ENCODE measurements at places on chromosomes 16 and 17.
A peak's percentile ranks its signal among the peaks of the same experiment; 100 is the strongest.

GRCh38 chr17:75084039-75084660, 3.6 kb upstream of the SLC16A5 start:
- no peak for DNase-seq

DNA sequence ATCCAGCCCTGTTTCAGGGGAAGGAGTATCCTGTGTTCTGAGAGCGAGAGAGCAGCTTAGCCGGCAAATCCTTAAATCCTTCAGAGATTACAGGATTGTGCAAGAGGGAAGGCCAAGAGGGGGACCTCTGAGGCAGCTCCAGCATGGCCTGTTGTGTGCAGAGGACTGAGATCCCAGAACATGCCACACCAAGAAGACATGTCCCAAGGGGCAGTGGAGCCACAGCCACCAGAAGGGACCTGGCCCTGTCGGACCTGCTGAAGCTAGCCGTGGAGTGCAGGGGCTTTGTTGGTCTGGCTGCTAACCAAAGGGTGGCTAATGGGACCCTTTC, 1.6 kb upstream of the MRC2 start:
- peak; percentile 24 for DNase-seq

GRCh38 chr17:44111777-44112176, 11.7 kb downstream of the HDAC5 start:
- DNase-seq = no peak

DNA sequence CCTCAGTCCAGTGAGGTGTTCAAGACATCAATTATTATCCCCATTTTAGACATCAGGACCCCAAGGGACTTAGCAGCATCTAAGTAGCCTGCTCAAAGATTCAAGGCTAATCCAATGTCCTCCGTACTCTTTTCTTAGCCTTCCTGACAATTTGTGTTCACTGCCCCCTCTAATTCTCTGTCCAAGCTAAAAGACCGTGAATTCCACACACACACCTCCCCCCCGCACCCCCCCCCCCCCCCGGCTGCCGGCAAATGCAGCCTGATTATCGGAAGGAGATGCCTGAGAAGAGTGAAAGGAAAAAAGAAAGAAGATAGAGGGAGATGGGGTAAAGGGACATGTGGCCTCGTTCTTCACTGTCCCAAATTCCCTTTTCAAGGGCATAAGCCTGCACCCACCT, 58.1 kb upstream of the NLK start:
- DNase-seq = no peak

- peak; percentile 80 for DNase-seq
These were observed 41.0 kb downstream of the STAT3 start for GRCh38 chr17:42347198-42347597.

- DNase-seq = no peak
These were observed 467.8 kb downstream of the SLC39A11 start for GRCh38 chr17:72624652-72625051.

- no peak for DNase-seq
These were observed 2.6 kb downstream of the CA7 start for GRCh38 chr16:66846831-66847230.

DNA sequence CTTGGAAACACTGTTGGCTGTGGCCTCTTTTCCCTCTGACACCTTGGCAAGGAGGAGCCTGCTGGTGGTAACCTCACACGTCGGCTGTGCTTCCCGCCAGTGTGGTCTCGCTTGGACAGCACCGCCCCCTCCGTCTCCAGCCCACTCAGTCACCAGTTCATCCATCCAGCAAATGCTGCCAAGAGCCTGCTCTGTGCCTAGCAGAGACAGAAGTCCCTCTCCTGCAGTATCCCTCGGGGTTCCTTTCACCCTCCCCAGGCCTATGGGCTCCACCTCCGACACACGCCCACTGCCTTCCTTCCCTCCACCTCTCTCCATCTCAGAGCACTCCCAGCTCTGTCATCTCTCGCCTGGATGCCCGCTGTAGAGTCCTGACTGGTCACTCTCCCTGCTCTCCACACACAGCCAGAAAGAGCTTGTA, 12.3 kb downstream of the CACNG4 start:
- DNase-seq = no peak

GRCh38 chr17:50087246-50087911, 7.8 kb upstream of the PDK2 start:
- peak; percentile 69 for DNase-seq

- DNase-seq = no peak
These were observed 178.7 kb downstream of the SNX29 start for GRCh38 chr16:12155235-12155634.

- no peak for DNase-seq
These were observed 114.3 kb downstream of the NPIPB5 start for GRCh38 chr16:22624800-22625533.

GRCh38 chr16:62478903-62479458, 442.7 kb upstream of the CDH8 start:
- DNase-seq = no peak

DNA sequence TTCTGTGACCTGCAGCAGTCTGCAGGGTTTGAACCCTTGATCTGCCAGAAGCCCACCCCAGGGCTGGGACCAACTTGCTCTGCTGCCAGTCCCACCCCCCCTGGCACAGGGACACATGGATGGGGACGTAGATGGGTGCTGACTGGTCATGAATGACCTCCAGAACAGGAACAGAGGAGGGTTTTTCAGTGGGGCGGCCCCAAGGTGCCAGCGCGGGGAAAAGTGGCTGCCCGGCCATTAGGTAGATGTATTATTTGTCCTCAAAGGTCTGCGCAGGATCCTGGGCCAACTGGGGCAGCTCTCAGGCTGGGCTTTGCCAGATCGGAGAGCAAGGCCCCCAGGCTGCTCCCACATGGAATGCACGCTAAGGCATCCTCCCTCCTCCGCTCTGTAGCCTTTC, 265.2 kb upstream of the TNRC6C start:
- DNase-seq = no peak

DNA sequence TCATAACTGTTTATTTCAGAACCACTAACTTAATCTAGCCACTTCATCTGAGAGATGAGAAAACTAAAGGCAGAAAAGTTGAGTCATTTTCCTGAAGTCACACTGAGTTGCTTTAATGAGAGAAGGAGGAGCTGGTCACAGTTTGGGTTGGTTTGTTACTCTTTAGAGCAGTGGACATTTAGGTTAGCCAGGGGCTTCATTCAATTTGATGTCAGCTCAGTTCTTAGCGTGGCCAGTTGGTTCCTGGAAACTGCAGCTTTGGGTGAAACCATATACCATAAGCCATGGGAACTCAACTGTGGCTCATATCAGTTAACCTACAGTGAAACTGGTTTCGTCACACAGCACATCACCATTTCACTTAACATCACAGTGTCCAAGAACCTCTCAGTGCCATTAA, 59.2 kb upstream of the ADORA2B start:
- DNase-seq = peak; percentile 11

DNA sequence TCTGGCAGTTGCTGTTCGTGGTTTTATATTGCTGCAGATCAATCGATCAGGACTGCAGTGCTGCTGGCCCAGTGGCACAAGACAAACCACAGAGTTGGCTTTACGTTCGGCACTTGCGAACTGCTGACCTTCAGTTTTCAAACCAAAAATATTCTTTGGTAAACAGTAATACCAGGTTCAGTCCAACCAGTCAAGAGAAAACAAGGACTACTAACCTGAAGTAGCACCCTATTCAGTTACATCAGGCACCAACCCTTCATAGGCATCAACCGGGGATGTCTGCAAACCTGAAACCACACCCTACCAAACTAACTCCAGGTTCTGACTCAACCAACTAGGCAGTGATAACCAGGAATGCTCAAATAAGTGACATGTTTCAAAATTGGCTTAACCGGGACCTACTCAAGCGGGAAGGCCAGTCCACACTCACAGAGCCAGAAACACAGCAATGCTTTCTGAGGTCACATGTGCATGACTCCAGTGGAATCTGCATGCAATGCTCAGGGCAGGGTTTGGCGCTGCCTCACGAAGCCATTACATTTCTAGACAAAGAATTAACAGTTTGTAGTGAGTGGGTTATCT, 91.1 kb downstream of the SMG6 start:
- peak; percentile 15 for DNase-seq

DNA sequence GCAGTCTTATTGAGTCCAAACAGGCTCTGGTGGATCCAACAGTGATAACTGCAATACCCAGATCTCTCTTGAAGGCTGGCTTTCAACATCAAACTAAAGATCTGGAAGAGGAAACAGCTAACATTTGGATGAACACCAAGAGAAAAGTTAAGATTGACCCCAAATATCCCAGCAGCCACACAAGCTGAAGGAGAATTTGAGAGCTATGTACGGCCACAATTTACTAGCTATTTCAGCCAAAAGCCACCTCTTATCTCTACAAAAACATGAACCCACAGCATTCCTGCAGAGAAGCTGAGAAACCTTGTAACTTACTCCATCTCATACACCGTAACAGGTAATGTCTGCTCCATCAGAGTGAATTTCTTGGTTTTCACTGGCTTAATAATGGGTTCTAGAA, 14.3 kb downstream of the EFTUD2 start:
- no peak for DNase-seq

DNA sequence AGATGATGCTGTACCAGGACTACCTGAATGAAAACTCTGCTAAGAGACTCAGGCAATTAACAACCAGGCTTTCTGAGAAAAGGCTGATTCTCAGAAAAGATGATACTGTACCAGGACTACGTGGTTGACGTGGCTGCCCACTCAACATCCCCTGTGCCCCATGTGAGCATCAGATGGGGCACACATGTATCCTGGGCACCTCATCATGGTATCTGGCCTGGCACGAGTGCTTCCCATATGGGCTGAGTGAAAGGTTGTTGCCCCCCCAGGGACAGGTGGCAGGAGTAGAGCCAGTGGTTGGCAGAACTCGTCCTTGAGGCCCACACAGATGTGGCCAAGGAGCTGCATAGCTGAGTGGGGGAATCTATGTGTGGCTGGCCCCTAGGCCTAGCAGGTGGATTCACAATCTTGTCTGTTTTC, 3.5 kb upstream of the CES4A start:
- DNase-seq = no peak

GRCh38 chr16:86495756-86496261, 14.5 kb upstream of the FOXF1 start:
- DNase-seq = no peak

GRCh38 chr17:31390426-31390747, 1.1 kb upstream of the RAB11FIP4 start:
- DNase-seq = no peak

DNA sequence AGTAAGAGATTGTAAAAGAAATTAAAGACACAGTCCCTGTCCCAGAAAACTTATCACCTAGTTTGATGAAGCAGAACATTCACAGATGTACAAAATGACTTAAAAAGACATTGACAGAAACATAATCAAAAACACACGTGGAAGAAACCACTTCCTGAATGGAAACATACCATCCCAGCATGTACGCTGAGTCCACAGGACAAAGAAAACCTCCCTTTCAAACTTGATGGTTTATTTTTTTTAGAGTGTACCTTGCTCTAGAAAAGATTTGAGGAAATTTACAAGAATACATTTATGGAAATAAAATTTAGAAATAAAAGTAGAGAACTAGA, 140.9 kb downstream of the PMP22 start:
- no peak for DNase-seq

DNA sequence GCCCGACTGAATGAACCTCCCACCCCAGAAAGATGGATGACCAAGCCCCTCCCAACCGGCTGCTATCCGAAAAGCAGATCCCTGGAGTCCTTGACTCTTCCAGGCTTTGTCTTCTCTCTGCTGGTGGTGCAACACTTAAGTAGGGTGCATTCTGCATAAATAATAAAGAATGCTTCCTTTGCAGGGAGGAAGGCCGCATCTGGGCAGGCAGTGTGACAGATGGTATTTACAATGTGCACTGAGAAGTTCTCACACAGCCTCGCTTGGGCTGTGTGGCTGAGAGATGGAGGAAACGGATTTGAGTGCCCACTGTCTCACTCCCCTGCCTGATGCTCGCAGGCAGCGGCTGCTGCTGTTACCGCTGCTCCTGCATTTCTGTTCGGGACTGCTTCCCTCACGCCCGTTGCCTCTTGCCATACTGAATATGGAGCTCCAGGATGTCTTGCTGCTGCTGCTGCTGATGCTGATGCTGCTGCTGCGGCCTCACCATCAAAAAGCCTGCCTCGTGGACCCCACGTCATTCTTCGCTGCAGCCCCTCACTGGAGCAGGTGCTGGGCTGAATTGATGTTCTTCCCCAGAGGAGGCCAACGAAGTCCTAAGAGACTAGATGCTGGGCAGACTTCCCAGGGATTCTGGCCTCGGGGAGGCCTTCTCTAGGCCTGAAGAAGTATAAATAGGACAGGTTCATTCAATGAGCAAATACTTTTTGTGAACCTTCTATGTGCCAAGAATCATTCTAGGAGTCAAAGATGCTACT, 7.1 kb upstream of the RHBDL3 start:
- no peak for DNase-seq

DNA sequence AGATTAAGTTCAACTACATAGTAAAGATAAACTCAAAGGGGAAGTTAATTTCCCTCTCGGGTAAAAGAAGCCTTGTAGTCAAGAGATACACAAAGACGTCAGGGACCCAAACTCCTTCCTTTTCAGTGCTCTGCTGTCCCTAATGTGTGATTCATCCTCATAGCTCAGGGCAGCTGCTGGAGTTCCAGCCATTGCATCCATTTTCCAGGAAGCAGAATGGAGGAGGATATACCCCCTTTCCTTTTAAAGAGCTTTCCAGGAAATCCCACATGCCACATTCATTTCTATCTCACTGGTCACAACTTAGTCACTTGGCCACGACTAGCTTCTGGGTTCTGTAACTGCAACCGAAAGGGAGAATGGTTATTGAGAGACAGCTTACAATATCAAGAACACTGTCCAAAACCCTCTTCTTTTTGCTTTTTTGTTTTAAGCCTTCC, 95.3 kb downstream of the SOCS1 start:
- no peak for DNase-seq

GRCh38 chr17:69779378-69780214, 295.4 kb upstream of the KCNJ16 start:
- DNase-seq = peak; percentile 62

GRCh38 chr17:65885541-65886312, 306.2 kb downstream of the CEP112 start:
- DNase-seq = no peak

- no peak for DNase-seq
These were observed 91.5 kb downstream of the ZFHX3 start for GRCh38 chr16:72956124-72957064.

DNA sequence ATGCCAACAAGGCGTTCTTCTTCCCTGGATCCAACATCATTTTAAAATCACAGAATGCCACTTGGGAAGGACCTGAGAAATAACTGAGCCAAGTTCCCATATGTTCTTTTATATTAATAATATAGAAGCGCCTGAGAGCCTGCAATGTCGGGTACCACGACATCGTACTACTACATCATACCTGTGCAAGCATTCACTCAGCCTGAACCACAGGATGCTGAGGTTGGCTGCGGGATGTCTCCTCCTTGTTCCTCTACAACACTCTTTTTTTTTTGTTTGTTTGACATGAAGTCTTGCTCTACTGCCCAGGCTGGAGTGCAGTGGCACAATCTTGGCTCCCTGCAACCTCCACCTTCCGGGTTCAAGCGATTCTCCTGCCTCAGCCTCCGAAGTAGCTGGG, 2.1 kb upstream of the ATP2C2 start:
- no peak for DNase-seq

All from HCEC 1CT (cell line).